ENCODE measurements at places on chromosomes 16 and 17. TPM values are rescaled to one million over a fixed set of nuclear protein-coding genes. Genes with fewer than 3 reads are reported as not detected.

RNU2-1 gene
- total RNA-seq, result not detected

CPHXL gene
- total RNA-seq, result not detected

SSTR5 gene
- 0.33 TPM for total RNA-seq

ITGB3 gene
- total RNA-seq, result not detected

GRN gene
- 64.2 TPM for total RNA-seq

TNFRSF13B gene
- not detected for total RNA-seq

ACE gene
- total RNA-seq, result 4.1 TPM

- no peaks in the 10 kb centered on the region for H3K27me3 ChIP-seq
- H3K4me3 ChIP-seq, result no peak overlapping the region
- no peaks in the 10 kb centered on the region for H3K36me3 ChIP-seq
- no peak overlapping the region for H3K27ac ChIP-seq
- no peaks in the 10 kb centered on the region for H3K4me1 ChIP-seq
Observed at GRCh38 chr16:11435576-11435975, 90.3 kb downstream of the RMI2 start.

- H3K36me3 ChIP-seq, result no peaks in the 10 kb centered on the region
- DNase-seq, result no peak
- no peak overlapping the region for H3K27ac ChIP-seq
- no peak overlapping the region for H3K4me3 ChIP-seq
- no peaks in the 10 kb centered on the region for H3K27me3 ChIP-seq
Observed at GRCh38 chr16:26263406-26263805, 571.6 kb downstream of the HS3ST4 start.

GRCh38 chr17:59392973-59393679 lies 61.7 kb downstream of the YPEL2 start:
- H3K27me3 ChIP-seq, result no peaks in the 10 kb centered on the region
- H3K4me1 ChIP-seq, result peaks cover 19% of the 10 kb centered on the region
- H3K4me3 ChIP-seq, result no peak overlapping the region
- no peak for DNase-seq
- peaks cover 65% of the 10 kb centered on the region for H3K36me3 ChIP-seq
- H3K27ac ChIP-seq, result peak overlapping the region; percentile 13

DNA sequence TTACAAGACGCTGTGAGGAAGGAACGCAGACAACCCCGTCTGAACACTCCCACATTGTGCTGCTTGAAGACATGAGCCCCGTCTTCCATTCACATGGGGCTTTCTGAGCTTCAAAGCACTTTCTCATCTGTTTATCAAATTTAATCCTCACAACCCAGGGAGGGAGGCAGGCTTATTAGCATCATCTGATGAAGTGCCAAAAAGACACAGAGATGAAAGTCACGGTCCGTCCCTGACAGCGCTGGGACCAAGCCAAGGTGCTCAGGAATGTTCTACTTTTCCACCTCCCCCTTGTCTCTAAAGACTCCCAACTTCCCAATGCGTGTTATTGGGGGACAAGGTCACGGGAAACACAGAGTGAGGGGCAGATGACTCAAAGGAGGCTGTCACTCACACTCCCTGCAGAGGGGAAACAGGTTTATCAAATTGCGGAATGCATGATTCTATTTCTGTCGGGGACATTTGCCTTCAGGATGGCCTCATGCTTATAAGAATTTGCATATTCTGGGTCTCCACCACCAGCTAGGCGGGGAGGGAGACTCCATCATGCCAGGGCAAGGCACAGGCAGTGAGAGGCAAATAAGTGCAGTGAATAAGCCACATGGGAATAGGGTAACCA lies 10.7 kb downstream of the XYLT1 start:
- no peaks in the 10 kb centered on the region for H3K36me3 ChIP-seq
- H3K4me3 ChIP-seq, result no peak overlapping the region
- H3K4me1 ChIP-seq, result no peaks in the 10 kb centered on the region
- H3K27me3 ChIP-seq, result no peaks in the 10 kb centered on the region
- no peak overlapping the region for H3K27ac ChIP-seq

- H3K27ac ChIP-seq, result no peak overlapping the region
- no peaks in the 10 kb centered on the region for H3K36me3 ChIP-seq
- no peak overlapping the region for H3K4me3 ChIP-seq
- H3K4me1 ChIP-seq, result no peaks in the 10 kb centered on the region
- H3K27me3 ChIP-seq, result no peaks in the 10 kb centered on the region
Observed at GRCh38 chr16:20306401-20306800, 20.9 kb downstream of the GP2 start.

- no peaks in the 10 kb centered on the region for H3K36me3 ChIP-seq
- H3K4me3 ChIP-seq, result no peak overlapping the region
- H3K4me1 ChIP-seq, result peaks cover 3% of the 10 kb centered on the region
- H3K27ac ChIP-seq, result no peak overlapping the region
- peaks cover 14% of the 10 kb centered on the region for H3K27me3 ChIP-seq
Observed at GRCh38 chr17:2849327-2849670, 53.1 kb downstream of the RAP1GAP2 start.

GRCh38 chr17:50190603-50191358 lies 10.7 kb downstream of the COL1A1 start:
- H3K27ac ChIP-seq, result no peak overlapping the region
- H3K4me1 ChIP-seq, result no peaks in the 10 kb centered on the region
- no peaks in the 10 kb centered on the region for H3K36me3 ChIP-seq
- H3K4me3 ChIP-seq, result no peak overlapping the region
- H3K27me3 ChIP-seq, result no peaks in the 10 kb centered on the region

DNA sequence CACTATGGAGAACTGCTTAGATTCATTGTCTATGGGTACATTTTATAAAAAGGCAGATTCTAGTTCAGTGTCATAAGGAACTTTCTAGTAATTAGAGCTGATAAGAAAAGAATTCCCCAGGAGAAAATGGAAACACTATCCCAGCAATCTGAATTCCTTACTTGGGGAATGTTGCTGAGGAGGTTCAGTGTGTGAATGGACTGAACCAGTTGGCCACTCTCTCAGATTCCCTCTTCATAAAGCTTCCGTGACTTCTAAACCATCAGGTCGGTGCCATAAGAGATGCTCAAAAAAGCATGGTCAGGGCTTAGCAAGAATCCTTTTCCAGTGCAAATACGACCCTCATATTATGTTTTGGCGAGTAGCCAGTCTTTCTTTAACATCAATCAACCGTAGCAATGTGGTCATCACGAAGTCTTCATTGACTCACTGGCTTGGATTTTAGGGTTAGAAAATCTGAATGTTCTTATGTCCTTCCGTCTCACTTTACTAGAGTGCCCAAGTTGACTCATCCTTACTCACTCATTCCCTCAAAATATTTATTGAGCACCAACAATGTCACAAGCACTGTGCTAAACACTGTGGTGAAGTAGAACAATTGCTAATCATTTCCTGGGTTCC lies 102.7 kb upstream of the HLF start:
- H3K27me3 ChIP-seq, result no peaks in the 10 kb centered on the region
- no peak overlapping the region for H3K4me3 ChIP-seq
- H3K27ac ChIP-seq, result no peak overlapping the region
- peaks cover 3% of the 10 kb centered on the region for H3K4me1 ChIP-seq
- no peak for DNase-seq
- no peaks in the 10 kb centered on the region for H3K36me3 ChIP-seq

DNA sequence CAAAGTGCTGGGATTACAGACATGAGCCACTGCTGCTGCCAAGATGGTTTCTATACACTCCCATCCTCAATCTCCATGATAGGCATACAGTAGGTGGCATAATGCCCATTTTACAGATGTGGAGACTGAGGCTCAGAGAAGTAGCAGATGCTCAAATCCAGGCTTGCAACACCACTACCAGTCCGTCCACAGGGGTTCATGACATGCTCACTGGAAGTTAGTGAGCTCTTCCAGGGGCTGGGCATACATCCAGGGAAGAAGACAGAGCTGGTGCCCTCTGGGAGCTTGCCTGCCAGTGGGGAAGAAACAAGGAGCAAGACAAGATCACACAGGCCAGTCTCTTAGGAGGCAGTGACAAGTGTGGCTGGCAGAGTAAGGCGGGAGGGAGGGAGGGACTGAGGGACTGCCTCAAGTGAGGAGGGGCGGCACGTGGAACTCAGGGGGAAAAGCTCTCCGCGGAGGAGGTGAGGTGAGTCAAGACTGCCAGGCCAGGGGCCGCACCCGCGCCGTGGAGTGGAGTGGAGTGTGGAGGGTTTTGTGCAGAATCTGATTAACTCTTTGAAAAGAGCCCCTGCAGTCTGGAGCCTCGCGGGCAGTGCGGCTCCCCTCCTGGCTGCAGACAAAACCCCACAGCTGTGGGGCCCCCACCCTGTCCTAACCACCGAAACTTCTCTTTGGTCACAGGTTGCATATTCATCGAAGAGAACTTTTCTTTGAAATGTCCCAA lies 27.9 kb downstream of the SREBF1 start:
- DNase-seq, result no peak
- no peak overlapping the region for H3K27ac ChIP-seq
- H3K27me3 ChIP-seq, result no peaks in the 10 kb centered on the region
- H3K4me1 ChIP-seq, result peaks cover 15% of the 10 kb centered on the region
- no peaks in the 10 kb centered on the region for H3K36me3 ChIP-seq

- H3K27me3 ChIP-seq, result no peaks in the 10 kb centered on the region
- DNase-seq, result no peak
- no peaks in the 10 kb centered on the region for H3K36me3 ChIP-seq
Observed at GRCh38 chr17:1541367-1541904, 21.2 kb downstream of the PITPNA start.

GRCh38 chr16:89918453-89919347 lies at the start of gene MC1R:
MC1R (plus strand) TSS chr16:89918862; CDS start chr16:89919259, 397 bp downstream.
- H3K4me3 ChIP-seq, result peak within 1 kb of the TSS; percentile 17
- no peaks in the 10 kb centered on the region for H3K36me3 ChIP-seq

DNA sequence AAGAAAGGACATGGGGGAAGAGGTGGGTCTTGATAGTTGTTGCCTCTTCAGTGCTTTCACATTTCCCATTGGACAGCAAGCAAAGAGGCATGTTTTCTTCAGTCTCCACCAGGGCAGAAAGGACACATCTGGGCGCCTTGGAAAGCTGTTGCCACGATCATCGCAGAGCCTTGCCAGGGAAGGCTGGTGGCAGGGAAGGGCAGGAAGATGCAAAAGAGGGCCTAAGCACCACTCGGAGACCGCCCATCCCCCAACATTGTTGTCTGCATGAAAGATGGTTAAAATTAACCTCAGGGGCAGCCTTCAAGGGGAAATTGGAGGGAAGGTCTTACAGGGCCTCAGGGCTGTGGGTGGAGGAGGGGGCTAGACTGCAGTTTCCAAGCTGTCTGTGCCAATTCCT lies 114.2 kb downstream of the SOX9 start:
- no peak overlapping the region for H3K27ac ChIP-seq
- H3K36me3 ChIP-seq, result no peaks in the 10 kb centered on the region

- no peak overlapping the region for H3K27ac ChIP-seq
- no peak overlapping the region for H3K4me3 ChIP-seq
- no peaks in the 10 kb centered on the region for H3K27me3 ChIP-seq
- no peak for DNase-seq
- peaks cover 13% of the 10 kb centered on the region for H3K4me1 ChIP-seq
Observed at GRCh38 chr16:84239141-84239769, 557 bp downstream of the KCNG4 start.

All from gastrocnemius medialis (tissue), 4 donors.